Stimulated activated CD4-positive, alpha-beta T cell treated with anti-CD3 and anti-CD28 coated beads, Interleukin-12 subunit alpha, Interleukin-12 subunit beta, amount 100 ng/mL, for 48 hours (primary cell): ENCODE measurements at places on chromosomes 1 and 21.

DNA sequence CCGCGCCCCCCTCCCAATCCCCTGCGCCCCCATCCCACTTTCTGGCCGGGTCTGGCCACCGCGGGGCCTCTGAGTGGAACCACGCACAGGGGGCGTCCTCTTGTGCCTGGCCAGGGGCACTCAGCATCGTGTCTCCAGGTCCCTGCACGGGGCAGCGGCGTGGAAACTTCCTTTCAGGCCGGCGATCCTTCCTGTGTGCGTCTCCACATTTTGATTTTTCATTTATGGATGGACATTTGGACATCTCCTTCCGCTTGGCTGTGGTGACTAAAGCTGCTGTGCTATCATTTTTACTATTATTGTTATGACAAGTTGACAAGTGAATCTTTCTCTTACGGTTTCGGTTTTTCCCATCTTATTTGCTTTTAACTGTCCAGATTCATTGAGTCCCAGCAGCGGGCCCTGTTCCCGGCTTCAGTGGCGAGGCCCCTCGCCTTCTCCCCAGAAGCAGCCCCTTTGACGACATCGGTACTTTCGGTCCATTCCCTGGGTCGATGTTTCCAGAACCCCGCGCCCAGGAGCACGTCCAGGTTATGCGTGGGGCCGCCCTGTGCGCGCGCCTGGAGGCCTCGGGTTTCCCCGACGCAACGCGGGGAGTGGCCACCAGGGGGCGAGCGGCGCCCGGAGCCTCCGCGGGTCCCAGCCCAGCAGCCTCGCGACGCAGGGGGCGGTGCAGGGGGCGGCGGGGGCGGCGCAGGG is 12.4 kb upstream of the SLC19A1 start:
- DNase-seq: peak; percentile 92

DNA sequence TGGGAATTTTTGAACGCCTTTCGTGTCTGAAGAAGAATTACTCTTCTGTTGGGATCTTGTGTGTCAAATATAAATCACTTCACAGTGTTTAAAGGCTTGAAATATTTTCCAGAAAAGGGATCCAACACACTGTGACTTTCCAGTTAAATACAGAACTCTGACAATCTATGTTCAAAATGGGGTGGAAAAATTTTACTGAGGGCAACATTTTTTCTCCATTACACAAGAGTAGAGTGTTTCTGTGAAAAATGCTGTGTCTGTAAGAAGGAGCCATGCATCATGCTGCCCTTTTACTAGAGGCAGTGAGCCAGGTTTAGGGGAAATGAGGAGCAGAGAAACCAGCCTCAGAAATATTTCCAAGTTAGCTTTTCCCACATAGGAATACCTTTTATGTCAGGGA is 86.5 kb downstream of the VPS13D start:
- DNase-seq: no peak

DNA sequence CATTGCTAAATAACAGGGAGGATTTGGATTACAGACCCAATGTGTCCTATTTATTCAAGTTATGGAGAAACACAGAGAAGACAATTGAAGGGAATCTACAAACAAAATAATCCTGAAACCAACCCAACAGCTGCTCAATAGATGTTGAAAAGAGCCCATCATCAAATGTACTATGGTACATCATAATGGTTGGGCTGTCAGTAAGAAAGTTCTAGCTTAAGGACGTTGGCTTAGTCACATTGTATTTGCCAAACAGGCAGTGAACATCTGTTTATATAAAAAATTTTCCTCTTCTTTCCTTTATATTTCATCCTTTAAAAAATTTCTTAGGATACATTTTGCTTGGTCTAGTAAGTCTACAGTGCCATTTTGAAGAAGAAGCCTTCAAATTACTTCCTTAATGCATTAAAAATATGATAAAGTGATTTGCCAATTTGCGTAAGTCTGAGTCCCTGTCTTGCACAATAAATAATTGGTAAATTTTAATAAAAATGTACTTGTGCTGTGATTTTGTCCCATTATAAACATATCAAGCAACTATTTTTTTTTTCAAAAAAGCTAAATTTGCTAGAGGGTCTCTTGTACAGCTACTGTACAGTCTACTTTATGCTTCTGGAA is 14.4 kb downstream of the MAP3K7CL start:
- DNase-seq: no peak

GRCh38 chr1:4755301-4755845 is 101.0 kb downstream of the AJAP1 start:
- no peak for DNase-seq

DNA sequence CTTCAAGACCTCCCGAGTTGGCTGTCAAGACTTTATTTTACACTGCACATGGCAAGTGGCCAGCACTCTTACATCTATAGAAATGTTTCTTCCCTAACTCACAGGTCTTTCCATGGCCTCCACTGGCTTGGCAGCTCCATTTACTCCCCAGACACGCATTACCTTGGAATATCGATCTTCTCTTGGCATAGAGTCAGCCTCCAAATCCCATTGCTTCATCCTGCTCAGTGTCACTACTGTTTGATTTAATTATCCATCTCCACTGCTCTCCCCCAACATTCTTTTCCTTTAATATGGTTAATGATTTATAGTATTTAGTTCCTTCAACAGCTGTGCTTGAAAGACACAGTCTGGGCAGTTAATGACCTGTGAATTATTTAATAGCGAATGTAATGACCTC is 241.2 kb upstream of the MAP1LC3C start:
- DNase-seq: no peak

DNA sequence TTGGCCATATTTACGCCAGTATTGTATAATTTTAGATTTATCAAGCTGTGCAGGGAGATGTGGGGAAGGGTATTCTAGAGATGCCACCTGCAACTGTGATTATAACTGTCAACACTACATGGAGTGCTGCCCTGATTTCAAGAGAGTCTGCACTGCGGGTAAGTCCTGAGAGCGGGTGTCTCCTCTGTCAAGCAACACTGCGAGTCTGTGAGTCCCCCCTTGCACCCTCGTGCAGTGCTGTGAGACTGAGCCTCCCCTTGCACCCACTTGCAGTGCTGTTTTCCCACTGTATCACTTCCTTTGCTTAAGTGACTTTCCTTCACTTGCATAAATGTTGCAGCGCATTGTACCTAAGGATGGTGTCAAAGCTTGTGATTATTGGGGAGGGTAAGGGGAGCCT is 75.0 kb downstream of the TPR start:
- DNase-seq: no peak

- DNase-seq: no peak
Observed at GRCh38 chr1:195071461-195071860, 1536.8 kb downstream of the KCNT2 start.

DNA sequence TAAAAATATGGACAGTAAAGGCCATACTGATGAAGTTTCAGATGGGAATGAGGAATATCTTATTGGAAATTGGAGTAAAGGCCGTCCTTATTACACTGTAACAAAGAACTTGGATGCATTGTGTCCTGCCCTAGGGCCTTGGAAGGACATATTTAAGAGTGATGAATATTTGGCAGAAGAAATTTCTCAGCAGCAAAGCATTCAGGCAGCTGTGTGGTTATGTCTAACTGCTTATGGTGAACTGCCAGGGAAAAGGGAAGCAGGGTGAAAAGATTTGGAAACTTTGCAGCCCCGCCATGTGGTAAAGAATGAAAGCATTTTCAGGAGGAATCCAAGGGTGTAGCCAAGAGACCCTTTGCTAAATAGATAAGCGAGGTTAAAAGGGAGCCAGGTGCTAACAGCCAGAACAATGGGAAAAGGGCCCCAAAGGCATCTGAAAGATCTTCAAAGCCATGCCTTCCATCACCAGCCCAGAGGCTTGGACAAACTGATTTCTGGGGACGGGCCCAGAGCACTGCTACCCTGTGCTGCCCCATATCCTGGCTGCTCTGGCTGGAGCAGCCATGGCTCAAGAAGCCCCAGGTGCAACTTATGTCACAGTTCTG is 200.0 kb downstream of the PTPRU start:
- DNase-seq: no peak
